ENCODE measurements at places on chromosomes 1 and 21. TPM values are rescaled to one million over a fixed set of nuclear protein-coding genes. Genes with fewer than 3 reads are reported as not detected.

DNA sequence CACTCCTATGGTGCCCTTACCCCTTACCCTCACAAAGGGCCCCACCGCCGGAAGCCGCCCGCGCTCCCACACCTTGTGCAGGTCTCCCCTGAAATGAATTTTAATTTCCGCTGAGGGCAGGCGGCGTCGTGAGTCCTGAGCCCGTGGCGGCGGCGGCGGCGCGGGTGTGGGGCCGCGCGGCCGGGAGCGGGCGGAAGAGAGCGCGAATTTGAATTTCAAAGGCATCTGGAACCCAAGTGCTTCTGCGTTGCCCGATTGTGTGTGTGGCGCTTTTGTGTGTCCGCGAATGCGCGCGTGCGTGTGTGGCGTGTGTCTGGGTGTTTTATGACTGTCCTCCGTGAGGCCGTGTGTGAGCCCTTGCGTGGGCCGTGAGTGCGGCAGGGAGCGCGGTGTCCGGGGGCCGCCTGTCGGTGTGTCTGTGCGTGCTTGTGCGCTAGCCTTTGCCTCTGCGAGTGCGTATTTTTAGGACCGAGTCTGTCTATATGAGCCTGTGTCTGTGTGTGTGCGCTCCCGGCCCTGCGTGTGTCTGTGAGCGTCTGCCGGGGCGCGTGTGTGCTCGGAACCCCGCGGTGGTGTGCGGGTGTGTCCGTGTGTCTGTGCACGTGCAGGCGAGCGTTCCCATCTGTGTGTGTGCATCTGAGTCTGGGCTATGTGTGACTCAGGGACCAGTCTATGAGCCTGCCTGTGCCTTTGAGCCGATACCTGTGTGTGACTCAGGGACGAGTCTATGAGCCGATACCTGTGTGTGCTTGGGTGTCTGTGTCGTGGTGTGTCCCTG is 7.9 kb upstream of the ADGRB2 start:
- DNase-seq = peak; percentile 16

RNU1-2 gene
- total RNA-seq = under 0.01 TPM

GRCh38 chr1:33161061-33161681 is 20.7 kb downstream of the TRIM62 start:
- peak; percentile 74 for DNase-seq

- no peak for DNase-seq
These were observed 288.5 kb upstream of the NEGR1 start for GRCh38 chr1:72570815-72571214.

GRCh38 chr1:164759979-164760469 is 201.0 kb downstream of the PBX1 start:
- no peak for DNase-seq

DNA sequence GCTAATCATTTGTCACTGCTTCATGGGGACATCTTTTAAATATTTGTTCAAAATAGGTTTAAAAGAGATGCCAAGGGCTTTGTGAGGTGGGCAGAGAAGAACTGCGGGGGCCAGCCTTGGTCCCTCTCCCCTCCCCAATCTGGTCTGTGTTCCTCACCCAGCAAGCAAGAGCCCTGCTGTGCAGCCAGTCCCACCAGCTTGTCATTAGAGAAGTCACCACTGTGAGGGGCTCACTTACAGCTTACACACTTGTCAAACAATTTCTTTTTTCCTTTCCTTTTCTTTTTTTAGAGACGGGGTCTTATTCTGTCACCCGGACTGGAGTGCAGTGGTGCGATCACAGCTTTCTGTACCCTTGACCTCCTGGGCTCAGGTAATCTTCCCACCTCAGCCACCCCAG is 10.4 kb upstream of the CDK18 start:
- DNase-seq = no peak

- DNase-seq = no peak
These were observed 87.1 kb downstream of the SLC5A9 start for GRCh38 chr1:48309564-48310082.

MAP3K7CL gene
- 3.7 TPM for total RNA-seq

GRCh38 chr1:203369666-203370065 is 18.7 kb upstream of the FMOD start:
- DNase-seq = no peak

GRCh38 chr1:233554037-233554436 is 59.9 kb upstream of the KCNK1 start:
- no peak for DNase-seq

- no peak for DNase-seq
These were observed 4.6 kb upstream of the LHX8 start for GRCh38 chr1:75129660-75129982.

GRCh38 chr1:201946224-201946908 is at the start of gene LMOD1:
Gene LMOD1 (minus strand): TSS chr1:201946548. CDS start chr1:201946340, 208 bp downstream.
- peak; percentile 87 for DNase-seq

DNA sequence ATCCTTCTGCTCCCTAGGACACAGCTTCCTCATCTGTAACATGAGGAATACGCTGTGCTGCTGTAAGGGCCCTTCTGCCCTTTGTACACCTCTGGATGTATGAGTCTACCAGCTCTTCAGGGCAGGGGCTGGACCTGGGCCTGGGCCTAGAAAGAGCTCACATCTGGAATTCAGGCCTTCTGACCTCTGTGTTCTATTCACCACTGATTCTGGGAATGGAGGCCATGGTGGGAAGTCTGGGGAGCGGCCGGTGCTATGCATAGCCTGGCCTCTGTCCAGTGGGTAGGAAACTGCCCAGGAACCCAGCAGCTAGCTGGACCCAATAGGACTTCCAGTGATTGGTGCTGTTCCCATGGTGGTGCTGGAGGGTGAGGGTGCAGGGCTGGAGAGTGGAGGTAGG is 11.0 kb upstream of the GPR61 start:
- no peak for DNase-seq

KIF2C gene
- total RNA-seq = 11.7 TPM

GRCh38 chr1:185444676-185445075 is 127.6 kb upstream of the IVNS1ABP start:
- no peak for DNase-seq

DNA sequence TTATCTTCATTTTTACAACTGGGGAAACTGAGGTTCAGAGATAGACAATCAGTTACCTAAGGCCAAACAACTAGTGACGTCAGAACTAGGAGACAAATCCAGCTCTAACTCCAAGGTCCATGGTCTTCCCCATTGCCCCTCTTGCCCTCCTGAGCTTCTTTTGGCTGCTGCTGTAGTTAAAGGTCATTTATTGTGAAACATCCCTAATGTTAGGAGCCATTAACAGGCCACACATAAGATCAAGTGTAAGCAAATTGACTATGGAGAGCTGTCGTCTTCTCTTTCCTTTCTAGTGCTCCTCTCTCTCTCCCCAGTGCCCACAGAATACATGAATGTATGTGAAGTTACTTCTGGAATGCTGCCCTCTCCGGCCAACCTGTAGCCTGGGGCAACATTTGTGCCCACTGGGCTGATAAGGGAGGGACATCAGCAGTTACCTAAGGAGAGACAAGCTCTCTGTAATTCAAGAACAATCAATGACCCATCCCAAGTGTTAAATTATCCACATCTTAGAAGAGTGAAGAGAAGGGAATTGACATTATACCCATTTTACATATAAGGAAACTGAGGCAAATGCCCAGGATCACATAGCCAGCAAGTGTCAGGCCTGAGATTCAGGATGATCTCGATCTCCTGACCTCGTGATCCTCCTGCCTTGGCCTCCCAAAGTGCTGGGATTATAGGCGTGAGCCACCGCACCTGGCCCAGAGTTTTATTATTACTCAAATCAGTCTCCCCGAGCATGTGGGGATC is 40.1 kb downstream of the PTAFR start:
- no peak for DNase-seq
